ENCODE measurements at places on chromosomes 5 and 9.

DNA sequence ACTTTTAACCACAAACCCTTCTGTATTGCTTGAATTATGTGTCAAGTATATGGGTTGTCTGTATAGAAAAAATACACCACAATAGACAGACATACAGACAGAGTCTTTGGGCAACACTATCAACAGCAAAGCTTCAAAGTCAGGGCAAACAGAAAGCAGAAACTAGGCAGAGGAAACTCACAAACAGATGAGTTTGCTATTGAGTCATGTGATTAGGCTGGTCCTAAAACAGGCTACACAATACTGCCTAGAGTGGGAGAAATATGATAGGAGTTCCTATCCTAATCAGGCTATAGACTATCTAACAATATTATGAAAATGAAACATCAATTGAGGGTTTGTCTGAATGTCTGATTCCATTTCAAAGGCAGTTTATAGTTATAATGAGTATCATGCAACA is 156.4 kb downstream of the EDIL3 start:
- DNase-seq, result no peak

- no peak for DNase-seq
Observed at GRCh38 chr5:83172655-83173054, 95.3 kb downstream of the XRCC4 start.

DNA sequence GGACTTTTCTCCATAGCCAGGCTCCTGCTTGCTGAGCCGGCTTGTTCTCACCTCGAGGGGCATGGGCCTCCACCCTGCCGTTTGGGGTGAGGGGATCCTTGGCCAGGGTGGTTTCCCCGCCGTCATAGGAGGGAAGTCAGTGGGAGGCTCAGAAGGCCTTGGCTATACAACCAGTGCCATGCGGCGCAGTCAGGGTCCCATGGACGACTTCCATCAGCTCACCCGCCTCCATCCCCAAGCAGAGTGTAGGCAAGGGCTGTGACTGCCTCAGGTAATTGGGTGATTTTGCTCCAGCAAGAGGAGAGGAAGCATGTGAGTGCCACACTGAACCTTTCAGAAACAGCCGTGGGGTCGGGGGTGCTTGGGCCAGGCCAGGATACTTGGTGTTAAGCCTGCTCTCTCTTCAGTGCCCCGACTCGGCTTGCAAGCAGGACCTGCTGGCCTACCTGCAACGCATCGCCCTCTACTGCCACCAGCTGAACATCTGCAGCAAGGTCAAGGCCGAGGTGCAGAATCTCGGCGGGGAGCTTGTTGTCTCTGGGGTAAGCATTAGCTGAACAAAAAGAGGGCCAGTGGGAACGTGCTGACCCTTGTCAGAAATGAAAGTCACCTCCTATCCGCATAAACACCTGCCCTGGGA is 57.2 kb upstream of the LRRTM2 start:
- no peak for DNase-seq

- DNase-seq, result no peak
Observed at GRCh38 chr9:118529624-118530214, 825.5 kb downstream of the TLR4 start.

GRCh38 chr5:8908055-8908683 is 637.7 kb downstream of the SEMA5A start:
- no peak for DNase-seq

GRCh38 chr9:131469951-131470350 is 32.8 kb upstream of the POMT1 start:
- DNase-seq, result no peak

DNA sequence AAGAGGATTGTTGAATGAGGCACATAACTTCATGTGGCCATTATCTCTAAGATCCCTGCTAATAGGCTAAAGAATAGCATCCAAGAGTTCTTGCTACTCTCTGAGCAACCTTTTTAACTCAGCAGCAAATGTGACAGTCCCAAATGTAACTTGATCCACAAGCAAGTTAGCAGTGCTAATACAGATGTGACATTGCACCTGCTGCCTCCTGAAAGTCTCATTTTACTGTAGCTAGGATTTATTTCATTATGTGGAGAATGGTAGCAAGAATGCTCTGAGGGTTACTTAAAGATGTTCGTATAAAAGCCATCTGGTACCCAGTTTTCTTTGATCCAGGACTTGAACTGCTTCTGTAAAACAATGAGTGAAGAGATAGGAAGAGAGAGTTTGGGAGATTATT is 45.8 kb downstream of the CDH10 start:
- DNase-seq, result no peak
